GM19239 (cell line): ENCODE measurements at places on chromosomes 16 and 17.

- DNase-seq: no peak
These were observed 6.0 kb upstream of the TXNDC11 start for GRCh38 chr16:11748404-11749254.

GRCh38 chr17:38980490-38981217, 13.5 kb upstream of the FBXO47 start:
- DNase-seq: no peak

- no peak for DNase-seq
These were observed 6.0 kb upstream of the CDC6 start for GRCh38 chr17:40281663-40282062.

GRCh38 chr16:9996221-9996620, 186.0 kb downstream of the GRIN2A start:
- DNase-seq: no peak

DNA sequence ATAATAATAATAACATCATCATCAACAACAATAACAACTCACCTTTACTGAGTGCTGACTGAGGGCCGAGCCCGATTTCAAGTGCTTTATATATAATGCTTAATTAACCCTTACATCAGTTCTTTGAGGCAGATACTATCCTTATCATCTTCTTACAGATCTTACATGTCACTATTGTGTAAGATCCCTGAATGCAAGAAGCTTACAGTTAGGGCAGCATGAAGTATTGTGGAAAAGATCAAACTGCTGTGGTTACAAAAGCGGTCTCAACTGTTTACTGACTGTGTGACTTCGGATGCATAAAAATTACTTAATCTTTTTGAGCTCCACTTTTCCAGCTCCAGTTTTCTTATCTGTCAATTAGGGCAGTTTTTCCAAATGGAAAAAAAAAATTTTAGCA, 3.3 kb downstream of the VAT1 start:
- no peak for DNase-seq

DNA sequence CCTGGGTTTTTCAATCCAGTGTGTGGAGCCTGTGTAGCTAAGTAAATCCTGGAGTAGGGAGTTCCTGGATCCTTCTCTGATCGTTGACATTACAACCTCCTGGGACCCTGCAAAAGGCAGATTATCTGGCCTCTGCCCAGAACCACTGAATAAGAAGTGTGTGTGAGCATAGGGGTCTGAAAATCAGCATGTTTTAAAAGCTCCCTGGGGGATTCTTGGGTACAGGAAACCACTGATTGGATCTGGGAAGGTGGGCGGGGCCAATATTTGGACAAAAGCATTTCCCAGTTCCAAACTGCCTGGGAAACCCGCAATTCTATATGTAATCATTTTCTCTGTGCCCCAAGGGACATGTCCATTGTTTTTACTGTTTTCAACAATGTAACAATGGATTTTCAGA, 27.2 kb upstream of the BEAN1 start:
- DNase-seq: no peak

DNA sequence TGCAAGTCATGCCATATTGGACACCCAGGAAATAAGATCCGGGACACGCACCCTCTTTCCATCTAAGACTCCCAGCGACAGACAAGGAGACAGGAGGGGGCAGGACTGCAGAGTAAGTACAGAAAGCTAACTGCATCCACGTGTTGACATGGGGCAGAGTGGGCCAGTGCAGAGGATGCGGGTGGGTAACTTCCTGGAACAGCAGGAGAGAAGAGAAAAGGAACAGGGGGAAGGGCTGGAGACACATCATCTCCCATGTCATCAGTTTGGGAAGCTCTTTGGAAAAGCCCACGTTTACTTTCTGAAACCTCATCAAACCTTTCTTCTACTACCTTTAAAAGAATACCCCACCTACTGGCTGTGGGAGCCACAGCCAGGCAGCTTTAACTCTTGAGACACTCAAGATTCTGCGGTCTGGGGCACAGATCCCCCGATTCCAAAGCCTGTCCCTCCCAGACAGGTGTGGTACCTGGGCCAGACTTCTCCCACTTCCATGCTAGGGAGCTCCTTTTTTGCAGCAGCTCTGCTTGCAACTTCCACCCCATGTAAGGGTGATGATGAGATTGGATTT, 273.5 kb upstream of the RPL38 start:
- no peak for DNase-seq

DNA sequence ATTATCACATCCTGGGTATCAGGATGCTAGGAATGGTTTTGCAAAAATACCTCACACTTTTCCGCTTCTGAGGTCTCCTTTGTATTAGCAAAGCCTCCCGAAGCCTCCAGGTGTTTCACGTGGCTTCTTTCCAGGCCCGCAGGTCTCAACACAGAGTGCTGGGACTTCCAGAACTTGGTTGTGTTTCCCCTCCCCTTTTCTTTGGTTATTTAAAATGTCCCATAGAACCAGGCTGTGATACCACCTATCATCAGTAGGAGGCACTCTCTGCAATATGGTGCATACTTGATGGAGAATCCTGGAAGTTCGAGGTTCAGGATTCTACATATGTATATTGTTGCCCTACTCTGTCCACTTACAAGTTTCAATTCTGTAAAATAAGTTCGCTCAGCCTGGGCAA, 28.8 kb downstream of the ATP2C2 start:
- no peak for DNase-seq
